ENCODE measurements at places on chromosomes 12 and 14. TPM values are rescaled to one million over a fixed set of nuclear protein-coding genes. Genes with fewer than 3 reads are reported as not detected.

GALNT9 gene
- total RNA-seq: 0.33 TPM

ACIN1 gene
- total RNA-seq: 98.6 TPM

DNA sequence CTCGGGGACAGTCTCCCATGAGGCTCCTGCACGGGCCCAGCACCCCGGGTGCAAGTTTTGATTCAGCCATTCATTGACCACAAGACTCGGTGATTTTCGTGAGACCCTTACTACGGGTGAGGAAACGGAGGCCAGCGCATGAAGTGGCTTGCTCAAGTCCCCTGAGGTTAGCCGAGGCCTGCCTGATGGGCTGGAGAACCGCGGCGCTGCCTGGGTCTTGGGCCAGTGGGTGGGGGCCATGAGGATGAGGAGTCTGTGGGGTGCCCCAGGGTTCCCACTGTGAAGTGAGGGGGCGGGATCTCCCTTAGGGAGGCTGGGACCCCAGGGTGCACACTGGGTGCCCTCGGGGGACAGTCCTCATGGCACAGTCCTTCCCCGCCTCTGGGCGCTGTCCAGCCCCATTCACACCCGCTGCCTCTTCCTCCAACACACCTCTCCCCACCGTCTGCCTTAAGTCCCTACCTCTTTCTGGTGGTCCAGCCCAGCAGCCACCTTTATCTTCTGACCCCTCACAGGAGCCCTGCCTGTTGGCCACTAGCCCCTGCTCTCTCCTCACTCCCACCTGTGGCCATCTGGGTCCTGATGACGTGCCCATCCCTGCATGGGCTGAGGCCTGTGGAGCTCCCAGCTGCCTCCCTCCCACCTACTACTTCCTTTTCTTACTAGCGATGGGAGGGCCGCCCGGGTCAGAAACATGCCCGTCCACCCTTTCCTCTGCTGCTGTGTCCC is 16.3 kb downstream of the BEGAIN start:
- DNase-seq: no peak

DHRS2 gene
- total RNA-seq: 0.07 TPM

DNA sequence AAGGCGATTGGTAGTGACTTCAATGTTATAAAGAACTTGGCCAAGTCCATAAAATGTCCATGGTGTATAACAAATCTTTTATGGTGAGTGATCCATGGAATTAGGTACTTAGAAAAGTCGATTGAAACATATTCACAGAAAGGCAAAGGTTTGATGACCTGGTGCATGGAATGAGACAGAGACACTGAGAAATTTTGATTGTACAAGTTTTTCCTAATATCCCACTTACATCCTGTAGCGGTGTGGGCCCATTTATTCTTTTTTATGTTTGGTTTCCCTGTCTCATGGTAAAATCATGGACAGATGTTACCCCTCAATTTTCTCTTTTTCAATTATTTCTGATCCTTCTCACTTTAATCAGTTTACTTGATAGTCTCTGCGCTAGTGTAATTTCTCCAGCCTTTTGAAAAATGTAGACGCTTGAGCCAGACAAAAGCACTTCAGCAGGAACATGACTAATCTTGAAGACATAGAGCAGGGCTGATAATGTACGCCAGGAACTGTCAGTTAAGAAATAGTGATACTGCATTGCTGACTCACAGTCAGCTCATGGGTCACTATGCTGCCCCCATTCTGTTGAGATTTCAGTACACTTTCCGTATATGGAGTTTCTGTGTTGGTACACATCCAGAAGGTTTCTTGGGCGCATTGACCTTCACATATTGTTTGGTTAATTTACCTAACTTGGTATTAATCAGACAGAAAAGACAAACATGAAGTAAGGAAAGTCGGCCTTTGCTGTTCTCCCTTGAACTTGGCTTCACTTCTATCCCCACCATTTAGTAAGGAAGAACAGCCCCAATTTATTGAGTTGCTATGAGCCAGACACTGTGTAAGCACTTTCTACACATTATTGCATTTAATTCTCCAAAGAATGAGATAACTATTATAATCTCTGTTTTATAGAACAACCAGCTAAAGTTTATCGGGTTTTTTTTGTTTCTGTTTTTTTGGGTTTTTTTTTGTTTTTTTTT is 841.7 kb downstream of the DIO2 start:
- peak; percentile 88 for DNase-seq

KHNYN gene
- 72.1 TPM for total RNA-seq

GRCh38 chr14:90599748-90600507 is 203.1 kb downstream of the CALM1 start:
- DNase-seq: no peak

DNA sequence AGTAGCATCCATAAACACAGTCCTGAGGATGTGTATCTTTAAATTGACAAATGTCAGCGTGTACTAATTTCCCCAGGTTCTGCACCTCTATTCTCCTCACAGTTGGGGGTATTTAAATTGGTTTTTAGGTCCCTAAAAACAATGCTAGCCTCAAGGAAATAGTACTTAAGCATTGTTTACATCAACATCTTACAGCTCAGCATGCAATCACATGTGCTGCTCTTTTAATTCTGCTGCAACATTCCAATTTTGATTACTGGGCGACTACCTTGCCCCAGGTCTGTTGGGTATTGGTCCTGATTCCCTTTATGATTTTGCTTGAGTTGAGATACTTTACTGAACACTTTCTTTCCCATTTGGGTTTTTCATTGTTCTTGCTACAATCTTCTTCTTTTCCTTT is 616.6 kb downstream of the CCER1 start:
- DNase-seq: no peak

SERPINA9 gene
- not detected for total RNA-seq

DNA sequence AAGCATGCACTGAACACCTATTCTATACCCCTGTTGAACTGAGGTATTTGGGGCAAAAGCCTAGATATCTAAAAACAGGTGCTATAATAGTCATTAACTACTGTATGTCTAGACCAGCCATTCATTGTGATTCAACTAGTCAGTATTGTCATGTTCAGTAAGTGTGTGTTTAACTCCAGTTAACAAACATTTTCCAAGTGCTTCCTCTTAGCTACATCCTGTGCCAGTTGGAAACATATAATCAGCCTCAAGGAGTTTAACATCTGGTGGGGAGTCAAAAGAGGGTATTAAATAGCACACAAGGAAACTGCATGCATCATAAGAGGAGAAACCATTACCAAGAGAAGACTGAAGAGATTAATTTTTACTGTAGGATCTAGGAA is 20.4 kb downstream of the TMTC1 start:
- no peak for DNase-seq

DNA sequence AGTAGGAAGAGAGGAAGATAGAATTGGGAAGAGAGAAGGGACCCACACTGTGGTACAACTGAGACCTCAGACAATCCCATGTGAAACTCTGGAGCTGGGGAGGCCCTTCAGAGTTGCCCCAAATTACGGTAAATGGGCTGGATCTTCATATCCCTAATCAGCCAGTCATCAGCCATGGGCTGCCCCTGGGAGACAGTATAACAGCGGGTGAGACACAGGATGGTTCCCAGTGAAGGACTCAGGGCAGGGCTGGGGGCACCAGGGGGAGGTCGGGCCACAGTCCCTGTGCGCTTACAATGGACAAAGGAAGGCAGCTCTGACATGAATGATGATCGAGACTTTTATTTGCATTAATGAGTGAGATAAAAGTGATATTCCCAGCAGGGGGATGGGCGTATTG is 74.2 kb upstream of the BDKRB2 start:
- DNase-seq: no peak

- DNase-seq: no peak
Observed at GRCh38 chr12:5343711-5344110, 88.2 kb upstream of the NTF3 start.

GRCh38 chr12:77685112-77685511 is 145.6 kb upstream of the NAV3 start:
- DNase-seq: peak; percentile 24

- DNase-seq: no peak
Observed at GRCh38 chr12:65962921-65963861, 138.9 kb downstream of the HMGA2 start.

NRIP2 gene
- total RNA-seq: not detected

DNA sequence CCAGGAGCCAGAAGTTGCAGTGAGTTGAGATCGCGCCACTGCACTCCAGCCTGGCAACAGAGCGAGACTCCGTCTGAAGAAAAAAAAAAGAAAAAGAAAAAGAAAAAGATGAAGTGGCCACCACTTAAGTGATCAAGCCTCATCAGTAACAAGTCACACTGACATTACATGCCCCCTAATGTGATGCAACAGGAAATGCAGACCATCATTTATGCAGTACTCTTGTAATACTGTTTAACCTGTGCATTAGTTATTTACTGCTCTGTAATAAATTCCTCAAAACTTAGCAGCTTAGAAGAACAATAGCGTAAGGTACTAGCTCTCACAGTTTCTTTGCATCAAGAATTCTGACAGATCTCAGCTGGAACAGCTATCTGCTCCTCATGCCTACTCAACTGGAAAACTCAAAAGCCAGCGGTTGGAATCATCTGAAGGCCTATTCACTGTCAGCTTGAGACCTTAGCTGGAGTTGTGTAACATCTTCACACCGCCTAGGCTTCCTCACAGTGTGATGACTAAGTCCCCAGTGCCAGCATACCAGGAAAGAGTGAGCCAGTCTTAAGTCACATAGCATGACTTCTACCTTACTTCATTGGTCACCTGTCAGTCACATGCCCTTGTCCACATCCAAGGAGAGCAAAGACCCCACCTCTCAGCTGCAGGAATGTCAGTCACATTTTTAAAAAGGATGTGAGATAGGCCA is 31.5 kb downstream of the EPS8 start:
- DNase-seq: no peak

- no peak for DNase-seq
Observed at GRCh38 chr14:77241955-77242354, 29.1 kb downstream of the NGB start.

OVCH1 gene
- 0.21 TPM for total RNA-seq

C12orf43 gene
- 29.1 TPM for total RNA-seq

- no peak for DNase-seq
Observed at GRCh38 chr12:29944269-29945000, 160.7 kb upstream of the TMTC1 start.

GRCh38 chr12:101759396-101760047 is 20.3 kb upstream of the SYCP3 start:
- DNase-seq: no peak
